NCI-H1092 treated with DMSO at 0.1 percent for 48 hours (cell line): ENCODE measurements at places on chromosomes 4 and X.

DNA sequence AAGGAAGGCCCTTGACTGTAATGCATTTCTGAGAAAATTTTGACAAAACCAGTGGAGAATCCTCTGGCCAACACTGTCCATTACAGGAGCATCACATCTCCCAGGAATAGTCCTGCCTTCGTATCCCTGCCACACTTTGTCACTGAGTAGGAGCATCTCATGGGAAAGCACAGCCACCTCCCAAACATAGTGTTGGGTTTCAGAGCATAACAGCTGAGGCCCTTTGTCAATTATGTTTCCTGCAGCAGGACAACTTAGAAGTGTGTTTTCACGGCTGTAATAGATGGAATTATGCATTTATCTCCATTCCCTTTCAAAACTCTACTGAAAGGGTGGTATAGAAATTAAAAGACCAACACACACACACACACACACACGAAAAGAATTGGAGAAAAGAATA, 91.1 kb upstream of the SMAD1 start:
- no peak for DNase-seq

DNA sequence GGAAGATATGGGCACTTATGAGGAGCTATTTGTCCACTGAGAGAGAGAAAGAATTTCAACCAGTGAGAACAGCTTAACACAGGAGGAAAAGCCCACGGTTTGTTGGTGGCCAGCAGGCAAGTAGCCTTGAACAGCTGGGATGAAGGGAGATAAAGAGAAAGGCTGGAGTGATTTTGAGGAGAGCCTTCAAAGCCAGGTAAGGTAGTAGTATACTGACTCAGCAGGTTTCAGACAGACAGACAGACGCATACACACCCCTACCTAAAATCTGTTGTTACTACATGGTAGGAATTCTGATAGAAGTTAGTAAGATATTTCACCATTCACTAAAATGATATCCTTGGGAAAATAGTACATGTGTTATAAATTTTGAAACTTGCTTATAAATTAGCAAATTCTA, 60.5 kb downstream of the SEC24D start:
- DNase-seq: no peak

- no peak for DNase-seq
Measured at GRCh38 chrX:154354516-154354915, 19.9 kb downstream of the FLNA start.

GRCh38 chr4:507745-508512, 8.9 kb downstream of the PIGG start:
- DNase-seq: no peak

- peak; percentile 31 for DNase-seq
Measured at GRCh38 chrX:136766785-136767103, 14.0 kb downstream of the ARHGEF6 start.

- no peak for DNase-seq
Measured at GRCh38 chr4:126023896-126024295, 709.1 kb downstream of the FAT4 start.

- no peak for DNase-seq
Measured at GRCh38 chr4:147492761-147493160, 11.9 kb downstream of the EDNRA start.

- no peak for DNase-seq
Measured at GRCh38 chr4:185311113-185311888, 84.4 kb downstream of the LRP2BP start.

DNA sequence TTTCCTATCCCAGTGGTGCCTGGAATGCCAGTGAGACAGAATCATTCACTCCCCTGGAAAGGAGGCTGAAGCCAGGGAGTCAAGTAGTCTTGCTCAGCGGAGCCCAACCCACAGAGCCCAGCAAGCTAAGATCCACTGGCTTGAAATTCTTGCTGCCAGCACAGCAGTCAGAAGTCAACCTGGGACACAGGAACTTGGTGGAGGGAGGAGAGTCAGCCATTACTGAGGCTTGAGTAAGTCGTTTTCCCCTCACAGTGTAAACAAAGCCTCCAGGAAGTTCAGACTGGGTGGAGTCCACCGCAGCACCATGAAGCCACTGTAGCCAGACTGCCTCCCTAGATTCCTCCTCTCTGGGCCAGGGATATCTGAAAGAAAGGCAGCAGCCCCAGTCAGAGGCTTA, 283.2 kb upstream of the CPEB2 start:
- no peak for DNase-seq

GRCh38 chr4:110310795-110311194, 112.4 kb upstream of the ELOVL6 start:
- no peak for DNase-seq

- DNase-seq: no peak
Measured at GRCh38 chr4:2063557-2064275, 4.6 kb downstream of the NAT8L start.

- DNase-seq: no peak
Measured at GRCh38 chrX:41580423-41581064, 108.2 kb upstream of the GPR34 start.

GRCh38 chr4:762211-763190, 56.9 kb downstream of the PCGF3 start:
- DNase-seq: no peak
